H7 (cell line): ENCODE measurements at places on chromosomes 3 and 15.

DNA sequence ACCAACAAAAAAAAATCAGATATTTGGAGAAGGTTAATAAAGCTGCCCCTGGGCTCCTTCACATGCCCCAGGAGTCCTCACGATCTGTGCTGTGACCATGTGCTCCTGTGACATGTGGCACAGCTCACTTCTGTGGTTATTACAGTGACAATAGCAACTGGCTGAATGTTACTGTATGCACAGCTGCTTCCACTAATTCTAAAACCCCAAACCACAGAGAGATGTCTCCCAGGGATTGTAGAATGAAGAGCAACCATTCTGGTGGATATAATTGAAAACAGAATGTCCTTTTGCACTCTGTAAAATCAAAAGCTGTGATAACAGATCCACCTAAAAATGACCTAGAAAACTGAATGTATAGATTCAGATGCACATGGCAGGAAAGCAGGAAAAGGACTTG lies 489.2 kb upstream of the CNTN4 start:
- no peak for DNase-seq

DNA sequence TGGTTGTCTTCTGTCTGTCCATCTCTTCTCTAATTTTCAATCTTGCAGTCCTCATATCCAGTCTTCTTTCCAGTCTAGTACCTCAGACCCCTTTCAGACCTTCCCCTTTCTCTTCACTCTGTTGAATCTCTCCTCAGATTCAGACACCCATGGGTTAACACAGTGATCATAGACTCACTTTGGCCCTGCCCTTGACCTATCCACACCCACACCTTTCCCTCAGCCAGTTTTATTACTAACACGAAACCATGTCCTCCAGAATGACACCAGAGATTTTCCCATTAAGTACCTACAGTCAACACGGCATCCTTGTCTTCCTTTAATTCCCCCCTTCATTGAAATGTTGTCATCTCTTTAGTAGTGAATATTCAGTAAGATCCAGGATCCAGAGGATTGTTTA lies 74.5 kb upstream of the UBE2E2 start:
- no peak for DNase-seq

- no peak for DNase-seq
Measured at GRCh38 chr3:145698749-145699148, 462.2 kb downstream of the PLOD2 start.

- DNase-seq, result no peak
Measured at GRCh38 chr3:117793622-117794265, 1084.2 kb downstream of the TUSC7 start.

DNA sequence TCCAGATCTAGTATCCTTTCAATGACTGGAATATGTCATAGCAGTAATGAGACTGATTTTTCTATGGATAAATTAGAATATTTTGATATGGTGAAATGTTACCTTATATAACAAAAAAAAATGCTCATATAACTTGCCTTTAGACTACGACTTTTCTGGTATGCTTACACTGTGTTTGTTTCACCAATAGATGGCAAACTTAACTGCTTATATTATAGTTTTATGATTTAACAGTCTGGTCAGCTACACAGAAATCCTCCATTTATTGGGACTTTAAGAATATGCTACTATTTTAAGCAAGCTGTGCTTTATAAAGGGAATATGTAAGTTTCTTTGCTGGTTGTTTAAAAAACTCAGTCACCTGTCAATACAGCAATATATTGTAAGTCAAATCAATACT lies 205.6 kb downstream of the VGLL3 start:
- DNase-seq, result no peak

DNA sequence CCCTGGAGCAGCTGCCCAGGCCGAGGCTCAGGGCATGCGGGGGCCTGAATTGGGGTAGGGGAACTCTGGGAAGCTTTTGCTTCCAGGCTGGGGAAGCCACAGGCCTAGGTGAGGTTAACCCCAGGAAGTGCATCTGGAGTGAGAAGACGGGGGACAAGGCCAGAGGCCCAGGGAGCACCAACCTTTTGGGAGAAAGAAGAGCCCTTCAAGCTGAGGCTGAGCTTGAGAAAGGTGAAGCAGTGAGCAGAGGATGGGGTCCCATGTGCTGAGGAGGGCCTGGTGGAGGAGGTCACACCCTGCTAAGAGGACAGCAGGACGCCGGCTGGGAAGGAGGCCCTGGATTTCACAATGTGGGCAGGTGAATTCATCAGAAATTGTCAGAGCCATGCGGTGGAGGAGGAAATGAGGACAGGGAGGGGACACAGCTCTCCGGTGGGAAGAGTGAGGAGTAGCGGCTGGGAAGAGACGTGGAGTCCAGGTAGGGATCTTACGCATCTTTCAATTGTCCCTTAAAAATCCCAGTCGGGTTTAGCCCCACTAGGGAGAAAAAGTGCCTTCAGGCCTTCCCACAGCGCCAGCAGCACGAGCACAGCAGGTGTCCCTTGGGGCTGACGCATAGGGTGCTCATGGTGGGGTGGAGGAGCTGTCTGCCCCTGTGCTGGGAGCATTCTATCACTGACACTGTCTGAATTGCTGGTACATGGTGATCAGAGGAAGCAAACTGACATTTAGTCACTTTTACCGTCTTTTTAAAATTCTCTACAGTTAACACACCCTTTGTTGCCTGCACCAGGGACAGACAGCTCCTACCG lies 50.9 kb downstream of the HCN4 start:
- peak; percentile 36 for DNase-seq

GRCh38 chr3:165775824-165776223 lies 61.4 kb downstream of the BCHE start:
- no peak for DNase-seq

DNA sequence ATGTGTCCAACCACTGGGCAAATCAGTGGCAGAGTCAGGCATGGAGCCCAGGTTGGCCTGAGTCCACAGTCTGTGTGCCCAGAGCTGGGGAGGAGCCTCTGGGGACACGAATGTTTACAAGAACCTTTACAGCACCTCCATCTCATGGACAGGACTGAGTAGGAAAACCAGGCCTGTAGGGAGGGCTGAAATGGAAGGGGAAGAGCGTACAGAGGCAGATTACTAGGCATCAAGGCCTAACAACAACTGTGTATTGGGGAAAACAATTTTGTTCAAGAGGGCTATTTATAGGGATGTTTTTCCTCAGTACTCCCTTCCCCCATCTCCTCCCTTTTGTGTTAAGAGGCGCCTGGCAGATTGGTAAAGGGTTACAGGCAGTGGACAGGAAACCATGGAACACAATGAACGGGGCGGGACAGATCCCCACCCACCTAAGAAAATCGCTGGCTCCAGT lies 15.1 kb upstream of the ARHGAP31 start:
- DNase-seq, result no peak

GRCh38 chr15:98667521-98668179 lies 19.3 kb downstream of the IGF1R start:
- DNase-seq, result no peak

DNA sequence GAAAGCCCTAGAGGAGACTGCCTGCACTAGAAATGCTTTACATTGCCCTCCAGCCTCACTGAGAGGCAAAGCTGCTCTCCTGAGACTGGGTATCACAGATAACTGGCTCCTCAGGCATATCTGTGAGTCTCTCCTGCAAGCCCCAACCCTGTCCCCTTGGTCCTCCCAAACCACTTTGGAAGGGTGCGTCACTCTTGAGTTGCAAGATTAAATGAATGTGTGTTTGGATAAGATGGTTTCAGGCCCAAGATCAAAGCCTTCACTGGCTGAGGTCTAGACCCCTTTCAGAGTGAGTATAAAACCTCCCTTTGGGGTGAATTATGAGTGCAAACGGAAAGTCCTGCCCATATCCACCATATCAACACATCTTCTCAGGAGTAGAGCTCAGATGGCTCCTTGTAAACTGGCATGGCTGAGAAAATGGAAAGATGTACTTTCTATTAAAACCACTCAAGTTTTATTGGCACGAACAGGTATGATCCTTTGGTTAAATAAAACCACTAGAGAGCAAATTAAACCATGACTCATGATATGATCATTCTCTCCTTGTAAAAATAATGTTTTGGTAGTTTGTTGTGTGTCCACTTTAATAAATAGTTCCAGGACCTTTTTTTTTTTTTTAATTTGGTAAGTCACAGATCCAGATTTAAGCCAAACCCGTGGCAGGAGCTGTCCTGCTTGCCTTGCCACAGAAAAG lies 164.0 kb downstream of the CHST2 start:
- DNase-seq, result no peak

DNA sequence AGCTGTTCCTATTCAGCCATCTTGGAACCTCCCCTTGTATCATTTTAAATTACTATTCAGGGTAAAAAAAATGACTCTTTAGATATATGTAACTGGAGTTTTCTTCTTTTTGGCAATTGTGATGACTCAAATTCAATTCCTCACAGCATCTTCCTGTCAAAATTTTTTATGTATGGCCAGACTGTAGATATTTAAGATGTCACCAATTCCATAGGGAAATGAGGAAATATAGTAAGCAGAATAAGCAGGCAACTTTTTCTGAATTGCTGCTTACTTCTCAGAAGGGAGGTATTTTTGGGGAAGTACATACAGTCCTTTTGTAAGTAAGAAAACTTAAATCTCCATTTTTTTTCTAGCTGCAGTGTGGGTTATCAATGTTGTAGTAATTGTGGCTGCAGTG lies 28.8 kb downstream of the EAF2 start:
- no peak for DNase-seq

- DNase-seq, result peak; percentile 75
Measured at GRCh38 chr3:157865352-157866000, 240.7 kb downstream of the SHOX2 start.

DNA sequence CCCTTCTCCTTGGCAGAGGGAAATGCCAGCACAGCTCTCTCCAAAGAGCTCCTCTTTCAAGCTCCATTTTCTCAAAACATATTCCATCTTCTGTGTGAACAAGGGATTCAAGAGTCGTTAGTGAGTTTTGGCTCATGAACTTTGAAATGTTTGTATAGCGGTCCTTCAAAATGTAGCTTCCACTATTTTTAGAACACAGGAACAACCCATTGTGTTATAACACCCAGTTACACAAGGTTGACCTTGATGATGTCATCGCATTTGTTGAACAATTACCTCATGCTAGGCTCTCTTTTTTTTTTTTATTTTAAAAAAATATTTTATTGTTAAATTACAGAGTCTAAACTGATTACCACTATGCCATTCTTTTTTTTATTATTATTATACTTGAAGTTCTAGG lies 251.7 kb downstream of the THSD4 start:
- DNase-seq, result no peak

DNA sequence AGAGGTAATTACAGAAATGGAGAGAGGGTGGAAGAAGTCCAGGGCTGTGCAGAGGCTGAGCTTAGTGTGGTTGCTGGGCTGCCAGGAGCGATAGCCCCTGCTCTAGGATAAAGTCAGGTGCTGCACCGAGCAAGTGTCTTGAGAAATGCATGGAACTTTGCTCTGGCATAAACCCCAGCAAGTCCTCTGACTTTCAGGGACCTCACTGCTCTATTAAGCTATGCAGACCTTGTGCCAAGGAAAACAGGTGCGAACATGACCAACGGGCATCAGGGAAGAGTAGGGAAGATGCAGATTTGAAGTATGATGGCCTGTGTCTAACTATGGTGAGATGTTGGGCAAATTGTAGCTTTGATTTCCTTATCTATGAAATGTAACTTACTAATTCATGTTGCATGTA lies 416.8 kb downstream of the NR2F2 start:
- DNase-seq, result no peak

GRCh38 chr3:160841455-160841854 lies 85.4 kb downstream of the PPM1L start:
- no peak for DNase-seq
